ENCODE measurements at places on chromosomes 11 and 22.

DNA sequence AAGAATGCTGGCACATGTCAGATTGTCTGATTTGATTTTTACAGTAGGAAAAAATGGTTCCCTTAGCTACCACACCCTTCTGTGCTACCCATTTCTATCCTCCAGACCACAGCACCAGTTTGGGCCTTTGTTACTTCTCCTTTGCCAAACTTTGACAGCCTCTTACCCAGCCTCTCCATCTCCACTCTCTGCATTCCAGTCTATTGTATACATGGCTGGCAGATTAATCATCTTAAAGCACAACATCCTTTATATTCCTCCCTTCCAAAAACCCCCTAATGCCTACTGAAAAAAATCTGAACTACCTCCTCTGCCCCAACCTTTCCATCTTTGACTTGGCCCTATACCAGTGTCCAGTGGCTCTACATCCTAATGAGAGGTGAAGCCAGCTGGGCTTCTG is 10.8 kb upstream of the PANX1 start:
- no peak for DNase-seq

GRCh38 chr11:18726040-18726439 is at the start of gene IGSF22:
IGSF22 (minus strand) TSS chr11:18726188; CDS start chr11:18724236, 1,952 bp downstream.
- DNase-seq: no peak

DNA sequence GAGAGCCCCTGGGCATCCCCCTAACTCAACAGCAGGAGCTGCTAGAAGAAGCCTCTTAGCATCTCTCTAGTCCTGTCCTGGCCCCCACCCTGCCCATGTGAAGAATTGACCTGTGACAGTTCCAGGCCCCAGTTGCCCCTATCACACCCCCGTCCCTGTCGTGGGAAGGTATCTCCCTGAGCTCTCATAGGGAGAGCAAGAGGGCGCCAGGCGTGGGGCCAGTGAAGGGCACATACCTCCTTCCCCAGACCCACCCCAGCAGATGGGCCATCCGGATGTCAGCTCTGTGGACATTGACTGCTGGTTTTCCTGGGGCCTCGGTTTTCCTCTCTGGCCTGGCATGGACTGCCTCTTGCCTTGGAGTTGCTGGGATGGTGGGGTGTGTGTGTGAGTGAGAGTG is 29.5 kb downstream of the CD82 start:
- DNase-seq: no peak

GRCh38 chr22:46596032-46596441 is 24.1 kb upstream of the GRAMD4 start:
- peak; percentile 67 for DNase-seq

GRCh38 chr11:90747057-90747456 is 524.2 kb upstream of the CHORDC1 start:
- no peak for DNase-seq

DNA sequence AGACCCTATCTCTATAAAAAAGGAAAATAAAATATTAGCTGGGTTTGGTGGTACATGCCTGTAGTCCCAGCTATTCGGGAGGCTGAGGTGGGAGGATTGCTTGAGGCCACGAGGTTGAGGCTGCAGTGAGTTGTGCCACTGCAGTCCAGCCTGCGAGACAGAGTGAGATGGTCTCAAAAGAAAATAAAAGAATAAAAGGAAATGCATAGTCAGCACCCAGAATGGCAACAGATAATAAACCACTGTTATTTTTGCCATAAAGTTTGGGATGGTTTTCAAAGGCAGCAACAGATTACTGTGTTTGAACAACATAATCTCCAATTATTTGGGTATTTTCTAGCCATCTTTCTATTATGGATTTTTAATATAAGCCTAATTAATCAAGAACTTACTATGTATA is 61.9 kb downstream of the ATG16L2 start:
- no peak for DNase-seq

GRCh38 chr11:11845551-11845950 is 3.8 kb downstream of the USP47 start:
- no peak for DNase-seq
